ENCODE measurements at places on chromosomes 2 and 18. TPM values are rescaled to one million over a fixed set of nuclear protein-coding genes. Genes with fewer than 3 reads are reported as not detected.

GRCh38 chr2:202911203-202911511, 316 bp downstream of the WDR12 start:
- no peak for DNase-seq

GRCh38 chr2:25955869-25956535, 26.3 kb downstream of the KIF3C start:
- no peak for DNase-seq

Gene RNF152
- 42.2 TPM for total RNA-seq

Gene ARHGAP15
- total RNA-seq: 28.4 TPM

GRCh38 chr2:24228470-24228869, 53.6 kb downstream of the FAM228A start:
- no peak for DNase-seq

- DNase-seq: no peak
These were observed 293.9 kb downstream of the SATB2 start for GRCh38 chr2:199163613-199164458.

GRCh38 chr18:40179729-40180461, 1775.1 kb upstream of the PIK3C3 start:
- no peak for DNase-seq

DNA sequence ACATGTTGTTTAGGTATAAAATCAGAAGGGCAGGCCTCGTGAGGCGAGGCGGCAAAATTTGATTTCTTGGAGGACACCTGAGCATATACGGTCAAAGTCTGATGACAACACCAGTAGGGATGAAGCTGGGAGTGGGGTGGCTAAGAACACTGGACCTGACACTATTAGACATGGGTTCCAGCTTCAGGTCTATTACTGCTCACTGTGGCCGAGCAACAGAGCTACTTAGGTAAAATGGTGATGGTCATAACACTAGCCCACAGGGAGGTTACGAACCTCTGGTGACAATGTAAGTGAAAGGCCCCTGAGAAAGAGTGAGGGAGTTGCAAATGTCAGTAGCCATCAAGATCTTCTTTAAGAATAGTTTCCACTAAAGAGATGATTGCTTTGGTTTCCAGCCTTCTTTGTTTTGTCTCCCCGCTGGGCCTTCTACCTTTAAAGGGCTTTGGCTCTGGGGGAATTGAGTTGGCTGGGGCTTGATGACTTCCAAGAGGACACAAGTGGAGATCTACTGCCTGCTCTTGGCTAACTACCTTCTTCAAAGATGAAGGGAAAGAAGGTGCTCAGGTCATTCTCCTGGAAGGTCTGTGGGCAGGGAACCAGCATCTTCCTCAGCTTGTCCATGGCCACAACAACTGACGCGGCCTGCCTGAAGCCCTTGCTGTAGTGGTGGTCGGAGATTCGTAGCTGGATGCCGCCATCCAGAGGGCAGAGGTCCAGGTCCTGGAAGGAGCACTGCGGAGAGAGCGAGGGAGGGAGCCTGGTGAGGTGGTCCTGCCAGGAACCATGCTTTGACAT, 3.5 kb downstream of the IL1B start:
- DNase-seq: no peak

GRCh38 chr2:151544449-151544848, 134.7 kb downstream of the RIF1 start:
- DNase-seq: no peak

Gene AMER3
- 0.21 TPM for total RNA-seq

Gene ACVR2A
- total RNA-seq: 64.2 TPM

Gene HOXD10
- 72.8 TPM for total RNA-seq

GRCh38 chr2:128261245-128262128, 57.2 kb downstream of the HS6ST1 start:
- no peak for DNase-seq

DNA sequence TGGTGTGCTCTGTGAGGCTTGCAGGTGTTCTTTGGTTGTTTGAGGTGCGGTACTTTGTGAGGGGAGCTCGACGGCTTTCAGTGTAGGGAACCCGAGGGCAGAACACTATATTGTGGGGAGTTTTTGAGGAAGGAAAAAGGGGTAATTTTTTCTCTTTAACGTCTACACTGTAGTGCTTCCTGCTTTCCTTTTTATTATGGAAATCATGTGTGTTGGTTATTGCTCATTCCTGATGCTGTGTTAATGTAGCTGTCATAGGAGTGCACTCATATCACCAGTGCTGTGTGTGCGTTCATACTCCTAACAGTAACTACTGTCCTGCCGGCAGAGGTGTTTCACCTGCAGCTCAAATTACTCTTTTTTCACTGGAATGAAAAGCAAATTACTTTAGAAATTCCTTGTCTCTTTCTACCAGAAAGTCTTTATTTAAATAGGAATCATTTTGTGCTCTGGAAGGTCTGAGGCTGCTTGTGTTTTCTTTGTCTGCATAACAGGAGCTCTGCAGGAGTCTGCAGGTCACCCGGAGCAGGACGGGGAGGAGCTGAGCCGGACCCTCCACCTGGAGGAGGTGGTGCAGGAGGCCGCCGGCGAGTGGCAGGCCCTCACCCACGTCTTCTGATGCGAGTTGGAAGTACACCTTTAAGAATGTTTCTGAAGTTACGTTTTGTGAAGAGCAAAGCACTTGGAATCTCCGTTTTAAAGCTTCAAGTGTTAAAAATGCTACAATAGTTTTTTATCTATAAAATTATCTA, 145.5 kb downstream of the ZNF236 start:
- no peak for DNase-seq

Gene OTOF
- not detected for total RNA-seq

- DNase-seq: no peak
These were observed 201.4 kb upstream of the CYP26B1 start for GRCh38 chr2:72349016-72349415.

Gene EPHA4
- 54.7 TPM for total RNA-seq

- DNase-seq: peak; percentile 87
These were observed 103.1 kb downstream of the MCFD2 start for GRCh38 chr2:46812361-46813019.

DNA sequence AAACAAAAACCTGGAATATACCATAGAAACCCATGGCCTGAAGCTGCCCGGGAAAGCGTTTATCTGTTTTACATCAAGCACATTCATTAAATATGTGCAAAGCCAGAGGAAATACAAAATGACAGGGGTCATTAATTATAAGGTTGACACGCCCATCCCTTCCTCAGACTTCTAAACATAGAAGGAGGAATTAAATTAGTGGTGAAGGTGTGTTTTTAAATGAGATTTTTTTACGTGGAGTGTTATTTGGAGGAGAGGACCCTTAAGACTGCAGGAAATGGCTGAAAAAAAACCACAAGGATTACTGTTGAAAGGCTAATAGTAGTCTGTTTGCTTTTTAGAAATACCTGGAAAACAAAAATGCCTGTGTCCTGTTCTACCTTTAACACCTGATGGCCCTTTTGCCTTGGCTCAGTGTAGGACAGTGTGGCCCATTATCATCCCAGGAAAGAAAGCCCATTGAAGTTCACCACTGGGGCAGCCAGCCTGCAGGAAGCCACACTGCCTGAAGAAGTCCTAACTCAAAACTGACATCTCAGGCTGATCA, 123.2 kb downstream of the EPHA4 start:
- no peak for DNase-seq

Gene KATNAL2
- total RNA-seq: 2.8 TPM

GRCh38 chr2:125707611-125708010, 948.3 kb upstream of the GYPC start:
- no peak for DNase-seq
